ENCODE measurements at places on chromosomes 7 and 10. TPM values are rescaled to one million over a fixed set of nuclear protein-coding genes. Genes with fewer than 3 reads are reported as not detected.

The SRRM3 gene
- 1.1 TPM for total RNA-seq

The RBP4 gene
- 18.6 TPM for total RNA-seq

The KAZALD1 gene
- 8.4 TPM for total RNA-seq

The CD36 gene
- 115 TPM for total RNA-seq

The SGPL1 gene
- total RNA-seq: 38.3 TPM

The FEZF1 gene
- not detected for total RNA-seq

The GATA3 gene
- 3.2 TPM for total RNA-seq

The FMC1 gene
- 11.4 TPM for total RNA-seq

The ING3 gene
- 17.9 TPM for total RNA-seq

The EBF3 gene
- total RNA-seq: 0.20 TPM

The GTF2IRD1 gene
- 30.5 TPM for total RNA-seq

The CALML5 gene
- total RNA-seq: not detected

The SEMA3E gene
- 11.9 TPM for total RNA-seq

- DNase-seq: no peak
Observed at GRCh38 chr10:85570871-85571270, 795.7 kb downstream of the GRID1 start.

DNA sequence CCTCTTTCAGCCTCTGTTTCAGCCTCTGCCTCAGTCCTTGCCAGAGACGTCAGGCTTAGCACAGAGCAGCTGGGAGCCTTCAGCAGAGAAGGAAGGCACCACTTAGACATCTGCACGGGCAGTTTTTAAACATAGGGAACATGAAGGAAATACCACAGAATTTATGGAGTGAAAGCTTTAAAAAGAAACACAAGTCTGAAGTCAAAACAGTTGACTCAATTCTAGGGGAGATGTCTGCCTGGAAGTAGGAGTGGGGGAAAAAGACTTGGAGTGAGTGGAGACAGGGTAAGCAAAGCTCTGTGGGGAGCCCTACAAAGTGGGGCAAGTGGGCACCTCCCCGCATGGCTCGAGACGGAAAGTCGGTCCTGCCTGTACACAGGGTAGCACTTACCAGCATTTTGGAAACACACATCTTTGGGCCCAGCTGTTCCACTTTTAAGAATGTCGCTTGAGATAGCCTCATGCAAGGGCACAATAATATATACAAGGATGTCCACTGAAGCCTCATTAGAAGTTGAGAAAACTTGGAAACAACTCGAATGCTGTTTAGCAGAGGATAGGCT lies 5.0 kb upstream of the TBXAS1 start:
- no peak for DNase-seq

GRCh38 chr10:132557696-132558515 lies 20.3 kb downstream of the INPP5A start:
- no peak for DNase-seq

- DNase-seq: no peak
Observed at GRCh38 chr10:99276848-99277486, 41.3 kb upstream of the HPSE2 start.

DNA sequence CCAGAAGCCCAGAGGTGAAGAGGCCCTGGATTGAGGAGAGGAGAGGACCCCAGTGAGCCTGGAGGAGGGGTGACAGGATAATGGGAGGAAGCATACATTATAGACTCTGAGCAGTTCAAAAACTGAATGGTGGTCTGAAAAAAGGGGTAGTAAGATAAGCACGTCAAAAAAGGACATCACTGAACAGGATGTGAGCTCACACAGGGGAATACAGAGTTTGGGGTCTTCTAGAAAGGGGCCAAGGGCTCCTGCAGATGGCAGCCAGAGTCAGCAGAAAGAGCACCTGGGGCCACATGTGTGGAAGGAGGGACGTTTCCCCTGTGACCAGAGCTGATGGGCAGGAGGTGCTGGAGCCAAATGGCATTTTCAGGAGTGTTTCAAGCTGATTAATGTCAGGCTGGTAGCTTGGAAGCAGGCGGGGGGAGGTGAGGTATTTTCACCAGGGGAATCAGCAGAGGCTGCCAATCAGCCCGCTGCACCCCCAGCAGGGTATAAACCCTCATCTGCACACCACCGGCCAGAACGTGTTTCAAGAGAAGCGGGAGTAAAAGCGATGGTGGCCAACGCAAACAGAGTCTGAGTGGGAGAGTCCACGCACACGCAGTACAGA lies 85.8 kb downstream of the TNS3 start:
- DNase-seq: no peak

- no peak for DNase-seq
Observed at GRCh38 chr7:86970547-86970946, 88.9 kb downstream of the ELAPOR2 start.

GRCh38 chr7:29806995-29807841 lies 910 bp downstream of the WIPF3 start:
- DNase-seq: no peak

DNA sequence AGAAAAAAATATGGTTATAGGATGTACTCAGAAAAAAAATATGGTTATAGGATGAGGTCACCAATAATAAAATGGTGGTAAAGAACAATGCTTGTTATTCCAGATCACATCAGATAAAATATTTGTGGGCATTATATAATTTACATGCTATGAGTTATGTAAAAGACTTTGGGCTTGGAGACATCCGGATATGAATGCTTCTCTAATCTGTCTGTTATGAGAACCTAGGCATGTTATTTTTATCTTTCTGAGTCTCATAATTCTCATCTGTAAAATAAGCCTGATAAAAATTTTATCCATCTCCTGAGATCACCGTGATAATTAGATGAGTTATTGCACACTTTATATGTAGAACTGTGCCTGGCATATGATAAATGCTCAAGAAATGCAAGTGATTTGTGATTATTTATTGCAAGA lies 37.8 kb downstream of the DKK1 start:
- no peak for DNase-seq

DNA sequence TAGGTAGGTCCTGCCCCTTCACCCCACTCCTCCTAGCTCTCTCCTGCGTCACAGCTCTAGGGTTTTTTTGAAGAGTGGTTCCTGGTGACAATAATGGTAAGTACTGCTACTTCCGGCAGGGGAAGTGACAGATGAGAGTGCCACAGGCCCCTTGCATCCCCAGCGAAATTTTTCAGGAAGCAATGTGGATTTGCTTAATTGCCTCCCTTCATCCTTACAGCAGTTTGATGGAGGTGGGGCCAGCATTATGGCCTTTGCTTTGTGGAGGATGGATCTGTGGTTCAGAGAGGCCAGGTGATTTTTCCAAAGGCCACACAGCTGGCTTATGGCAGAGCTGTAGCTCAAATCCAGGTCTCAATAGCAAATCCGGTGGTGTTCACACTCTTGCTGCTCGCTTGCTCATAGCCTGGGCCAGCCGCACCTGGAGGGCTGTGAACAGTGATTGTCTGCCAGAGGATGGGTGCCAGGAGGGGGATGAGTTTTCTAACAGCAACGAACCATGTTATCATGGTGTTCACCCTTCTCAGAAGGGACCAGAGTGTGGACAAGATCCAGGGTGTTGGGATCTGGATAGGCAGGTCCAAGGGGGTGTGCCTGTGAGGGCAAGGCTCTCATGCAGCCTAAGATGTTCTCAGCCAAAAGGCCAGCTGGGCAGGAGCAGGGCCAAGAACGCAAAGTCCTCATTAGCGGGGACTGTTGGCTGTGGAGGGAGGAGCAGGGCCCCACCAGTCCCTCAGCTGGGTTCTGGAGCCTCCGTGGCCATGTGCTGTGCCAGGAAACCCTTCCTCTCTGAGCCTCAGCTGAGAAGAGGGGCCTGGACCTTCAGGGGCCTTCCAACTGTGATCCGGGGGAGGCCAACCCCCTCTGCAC lies 89.0 kb downstream of the EMX2 start:
- DNase-seq: no peak

GRCh38 chr7:133520248-133520647 lies 267.4 kb downstream of the EXOC4 start:
- no peak for DNase-seq

GRCh38 chr7:83547526-83547925 lies 101.4 kb downstream of the SEMA3E start:
- DNase-seq: no peak

DNA sequence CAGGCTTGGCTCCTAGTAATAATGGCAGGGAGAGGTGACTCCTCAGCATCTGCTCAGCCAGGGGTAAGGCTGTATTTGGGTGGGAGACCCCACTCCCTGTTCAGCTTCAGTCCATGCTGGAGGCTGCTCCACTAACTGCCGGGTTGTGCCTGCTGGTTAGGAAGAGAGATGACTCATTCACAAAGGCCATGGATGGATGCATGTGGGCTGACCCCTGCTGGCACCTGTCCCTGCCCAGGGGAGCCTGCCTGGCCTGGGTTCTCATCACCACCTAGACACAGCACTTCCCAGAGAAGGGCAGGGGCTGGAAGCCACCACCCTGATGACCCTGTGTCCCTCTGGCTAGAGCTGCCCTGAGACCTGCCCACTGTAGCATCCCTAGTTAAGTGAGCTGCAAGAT lies 59.0 kb downstream of the VSTM4 start:
- DNase-seq: no peak

DNA sequence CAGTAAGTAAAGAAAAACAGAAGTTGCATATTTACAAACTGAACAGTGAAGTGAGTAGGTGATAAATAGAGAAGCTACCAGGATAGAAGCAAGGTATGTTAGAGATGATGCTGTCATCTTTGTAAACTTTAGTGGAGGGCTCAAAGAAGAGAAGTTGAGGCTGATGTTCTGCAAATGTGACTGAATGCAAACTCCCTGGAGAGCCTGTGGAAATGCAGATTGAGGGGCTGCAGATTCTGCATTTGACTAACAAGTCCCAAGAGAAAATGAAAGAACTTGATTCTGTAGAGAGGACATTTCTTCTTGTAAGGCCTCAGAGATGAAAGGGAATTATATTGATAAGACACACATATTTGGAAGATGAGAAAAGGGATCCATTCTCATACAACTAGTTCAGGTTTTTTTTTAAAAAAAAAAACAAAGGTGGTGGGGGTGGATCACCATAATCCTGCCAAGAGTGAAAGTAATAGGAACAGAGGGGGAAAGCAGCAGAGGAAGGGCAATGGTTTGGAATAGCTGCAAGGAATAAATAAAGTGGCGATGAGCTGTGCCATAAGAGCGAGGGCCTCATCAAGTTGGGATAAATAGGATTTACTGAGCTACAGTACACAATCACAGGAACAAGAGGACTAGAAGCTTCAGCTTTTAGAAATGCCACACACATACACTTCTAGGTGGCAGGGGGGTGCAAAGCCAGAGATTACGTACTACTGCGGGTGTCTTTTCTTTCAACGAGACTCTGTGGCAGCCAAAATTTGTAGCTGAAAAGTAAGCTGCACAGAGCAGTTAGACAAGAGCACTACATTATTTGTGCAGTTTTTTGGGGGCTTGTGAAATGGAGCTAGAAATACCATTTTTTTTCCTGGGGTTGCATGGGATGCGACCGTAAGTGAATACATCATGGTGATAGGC lies 778.5 kb downstream of the NRG3 start:
- DNase-seq: no peak

GRCh38 chr10:31554556-31554955 lies 235.5 kb downstream of the ZEB1 start:
- DNase-seq: no peak

DNA sequence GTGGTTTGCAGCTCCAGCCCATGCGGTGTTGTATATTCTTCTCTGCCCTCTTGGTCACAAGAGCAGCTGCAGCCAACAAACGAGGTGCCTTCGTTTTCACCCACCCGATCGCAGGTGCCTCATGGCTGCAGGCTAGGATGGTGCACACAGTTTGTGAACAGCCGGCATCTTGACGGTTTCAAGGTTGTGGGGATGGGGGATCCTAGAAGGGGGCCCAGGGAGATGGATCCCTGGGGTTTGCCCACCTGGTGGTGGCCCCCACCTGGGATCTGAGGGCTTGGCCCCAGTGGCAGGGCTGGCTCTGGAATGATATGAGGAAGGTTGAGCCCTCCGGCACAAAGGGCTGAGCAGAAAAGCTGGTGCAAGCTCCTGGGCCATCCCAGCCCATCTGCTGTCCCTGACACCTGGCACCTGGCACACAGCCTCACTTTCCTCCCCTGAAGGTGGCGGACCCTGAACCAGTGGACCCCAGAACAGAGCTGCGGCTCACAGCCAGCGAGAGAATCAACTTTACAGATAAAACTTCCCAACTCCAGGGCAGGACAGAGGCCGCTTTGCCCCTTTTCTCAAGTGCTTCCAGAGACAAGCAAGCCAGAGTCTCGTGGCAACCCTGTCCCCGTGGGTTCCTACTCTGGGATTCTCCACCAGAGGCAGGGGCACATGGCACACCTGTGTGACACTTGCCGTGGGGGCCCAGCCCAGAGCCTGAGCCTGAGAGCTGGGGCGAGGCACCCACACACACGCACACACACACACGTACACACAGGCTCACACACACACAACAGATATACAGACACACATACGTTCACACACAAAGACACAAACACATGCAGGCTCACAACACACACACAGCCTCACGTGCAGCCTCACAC lies 177.3 kb upstream of the PPP2R2D start:
- DNase-seq: peak; percentile 31

GRCh38 chr10:129045599-129045998 lies 421.4 kb upstream of the MGMT start:
- DNase-seq: no peak
